ENCODE measurements at places on chromosomes 1 and 21.

DNA sequence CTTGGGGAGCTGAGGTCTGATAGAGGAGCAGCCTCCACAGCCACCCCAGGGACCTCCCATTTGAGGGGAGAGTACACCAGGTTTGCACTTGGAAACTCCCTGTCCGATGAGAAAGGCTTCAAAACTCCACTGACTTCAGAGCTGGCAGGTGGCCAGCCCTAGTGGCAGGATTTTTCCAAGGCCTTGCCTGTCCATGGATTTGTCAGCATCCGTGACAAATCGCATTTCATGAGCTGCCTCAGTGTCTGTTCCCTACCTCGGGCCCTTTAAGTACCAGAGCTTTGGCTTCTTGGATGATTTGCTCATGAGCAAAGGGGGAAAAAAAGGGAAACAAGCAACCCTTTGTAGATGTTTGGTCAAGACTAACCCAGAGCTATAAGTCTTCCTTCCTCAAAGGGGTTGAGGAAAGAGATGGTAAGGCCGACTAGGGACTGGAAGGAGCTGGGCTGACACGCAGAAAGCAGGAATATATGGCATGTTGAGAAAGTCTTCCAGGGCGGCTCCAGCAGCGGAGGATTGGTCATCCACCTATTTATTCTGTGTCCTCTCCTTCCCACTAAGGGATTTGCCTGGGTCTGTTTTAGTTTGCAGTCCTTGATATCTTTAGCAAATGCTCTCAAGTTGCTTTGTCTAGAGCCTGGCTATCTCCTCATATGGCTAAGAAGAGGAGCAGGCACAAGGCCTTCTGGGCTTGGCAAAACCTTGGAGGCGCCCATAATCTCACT lies 2.7 kb upstream of the HSPG2 start:
- DNase-seq, result peak; percentile 79

DNA sequence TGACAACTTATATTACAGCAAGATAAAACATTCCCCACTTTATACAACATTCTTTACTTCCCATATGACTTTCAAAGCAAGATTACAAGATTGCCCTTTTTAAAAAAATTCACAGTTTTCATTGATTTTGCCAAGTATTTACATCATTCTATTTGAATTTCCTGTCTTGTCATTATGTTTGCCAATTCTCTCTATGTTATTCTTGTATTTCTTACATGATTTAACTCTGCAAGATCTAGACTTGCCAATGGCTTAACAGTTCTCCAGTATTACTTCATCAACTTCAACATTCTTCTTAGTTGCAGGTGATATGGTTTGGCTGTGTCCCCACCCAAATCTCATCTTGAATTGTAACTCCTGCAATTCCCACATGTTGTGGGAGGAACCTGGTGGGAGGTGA lies 31.6 kb downstream of the FMO4 start:
- no peak for DNase-seq

GRCh38 chr1:39732730-39733129 lies 6.0 kb upstream of the PPIE start:
- DNase-seq, result no peak

DNA sequence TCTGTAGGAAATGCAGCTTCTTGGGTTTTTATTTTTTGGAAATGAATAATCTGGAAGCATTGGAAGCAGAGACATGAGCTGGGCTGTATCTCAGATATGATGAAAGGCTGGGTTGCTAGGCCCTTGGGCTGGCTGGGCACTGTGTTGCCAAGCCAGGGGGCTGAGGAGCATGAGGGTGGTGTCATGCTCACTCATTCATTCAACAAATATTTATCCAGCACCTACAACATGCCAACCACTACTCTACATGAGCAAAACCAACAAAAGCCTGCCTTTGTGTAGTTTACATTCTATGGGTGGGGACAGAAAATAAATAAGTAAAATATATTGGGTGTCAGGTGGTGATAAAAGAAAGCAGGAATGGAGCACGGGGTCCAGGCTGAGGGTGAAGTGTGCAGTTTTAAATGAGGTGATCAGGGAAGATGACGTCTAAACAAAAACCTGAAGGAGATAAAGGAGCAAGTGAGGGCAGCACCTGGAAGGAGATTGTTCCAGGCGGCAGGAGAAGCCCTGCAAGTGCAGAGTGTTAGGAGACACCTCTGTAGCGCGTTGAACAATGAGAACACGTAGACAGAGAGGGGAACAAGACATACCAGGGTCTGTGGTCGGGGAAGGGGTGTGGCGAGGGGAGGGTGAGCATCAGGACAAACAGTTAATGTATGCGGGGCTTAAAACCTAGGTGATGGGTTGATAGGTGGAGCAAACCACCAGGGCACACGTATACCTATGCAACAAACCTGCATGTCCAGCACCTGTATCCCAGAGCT lies 10.9 kb downstream of the TAGLN2 start:
- DNase-seq, result no peak

GRCh38 chr1:21157054-21157453 lies 19.6 kb downstream of the EIF4G3 start:
- no peak for DNase-seq

DNA sequence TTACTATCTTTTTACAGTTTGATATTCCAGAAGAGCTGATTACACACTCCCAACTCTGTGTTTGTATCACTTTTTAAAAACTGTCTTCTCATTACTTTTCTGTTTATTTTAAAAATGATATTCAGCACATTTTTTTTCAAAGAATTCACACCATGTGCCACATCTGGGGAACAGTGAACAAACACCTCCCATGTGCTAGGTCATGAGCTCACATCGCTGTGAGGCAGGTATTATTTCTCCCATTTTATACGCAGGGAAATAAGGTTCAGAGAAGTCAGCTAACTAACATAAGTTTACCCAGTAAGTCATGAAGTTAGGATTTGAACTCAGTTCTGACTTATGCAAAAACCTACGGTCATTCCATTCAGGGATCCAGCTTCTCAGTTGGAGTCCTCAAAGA lies 44.9 kb downstream of the S1PR1 start:
- no peak for DNase-seq

DNA sequence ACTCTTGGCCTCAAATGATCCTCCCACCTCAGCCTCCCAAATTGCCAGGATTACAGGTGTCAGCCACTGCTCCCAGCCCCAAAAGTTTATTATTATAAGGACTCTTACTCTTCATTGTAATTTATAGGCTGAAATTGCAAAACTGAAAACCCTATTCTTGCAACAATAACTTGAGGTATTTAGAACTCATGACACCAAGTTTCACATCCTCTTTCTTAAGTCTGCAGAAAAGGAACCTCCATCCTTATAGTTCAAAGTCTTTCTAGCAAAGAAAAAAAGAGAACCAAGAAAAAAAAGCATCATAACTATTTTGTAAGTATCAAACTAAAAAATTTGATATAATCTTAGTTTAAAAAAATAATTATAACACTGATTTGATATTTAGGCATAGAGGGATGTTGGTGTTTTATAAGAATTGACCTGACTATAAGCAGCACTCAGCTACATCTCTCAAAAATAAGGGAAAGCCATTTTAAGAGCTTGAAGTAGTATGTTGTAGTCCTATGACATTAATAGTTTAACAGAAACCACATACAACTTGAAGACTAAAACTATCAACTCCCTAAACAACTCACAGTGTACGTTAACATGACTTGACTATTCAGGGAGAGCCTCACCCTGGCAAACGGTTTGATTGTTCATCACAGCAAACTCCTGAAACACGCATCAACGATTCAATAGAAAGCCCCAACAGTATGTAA lies 122.4 kb downstream of the AKT3 start:
- no peak for DNase-seq

DNA sequence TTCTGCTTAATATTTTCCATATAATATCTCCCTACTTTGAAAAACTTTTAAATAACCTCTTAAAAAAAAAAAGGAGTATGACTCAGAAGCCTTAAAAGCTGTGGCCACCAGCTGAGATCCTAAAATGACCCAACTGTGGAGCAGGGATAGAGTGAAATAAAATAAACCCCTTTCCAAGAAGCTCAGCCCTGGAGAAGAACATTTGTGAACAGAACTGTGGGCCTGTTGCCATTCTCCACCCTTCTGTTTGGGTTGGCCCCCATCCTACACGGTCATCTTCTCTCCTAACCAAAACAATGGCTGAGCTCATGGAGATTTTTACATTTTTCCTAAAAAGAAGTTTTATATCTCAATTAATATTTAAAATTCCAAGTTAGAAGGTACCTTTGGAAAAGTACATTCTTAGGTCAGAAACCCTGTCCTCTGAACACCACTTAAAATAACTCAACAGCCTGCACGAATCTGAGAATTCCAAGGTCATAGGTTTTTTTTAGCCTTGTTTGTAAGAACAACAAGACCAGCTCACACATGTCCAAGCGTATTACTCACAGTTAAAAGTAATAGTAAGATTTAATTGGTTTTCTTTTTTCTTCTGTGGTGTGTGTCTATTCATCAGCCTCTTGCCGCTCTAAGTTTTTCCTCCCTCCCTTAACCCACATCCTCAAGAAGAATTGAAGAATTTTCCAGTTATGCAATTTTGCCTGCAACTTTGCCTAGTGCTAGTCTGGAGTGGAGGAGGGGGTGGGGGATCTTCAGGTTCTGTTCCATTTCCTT lies 107.7 kb upstream of the ERRFI1 start:
- DNase-seq, result peak; percentile 63

DNA sequence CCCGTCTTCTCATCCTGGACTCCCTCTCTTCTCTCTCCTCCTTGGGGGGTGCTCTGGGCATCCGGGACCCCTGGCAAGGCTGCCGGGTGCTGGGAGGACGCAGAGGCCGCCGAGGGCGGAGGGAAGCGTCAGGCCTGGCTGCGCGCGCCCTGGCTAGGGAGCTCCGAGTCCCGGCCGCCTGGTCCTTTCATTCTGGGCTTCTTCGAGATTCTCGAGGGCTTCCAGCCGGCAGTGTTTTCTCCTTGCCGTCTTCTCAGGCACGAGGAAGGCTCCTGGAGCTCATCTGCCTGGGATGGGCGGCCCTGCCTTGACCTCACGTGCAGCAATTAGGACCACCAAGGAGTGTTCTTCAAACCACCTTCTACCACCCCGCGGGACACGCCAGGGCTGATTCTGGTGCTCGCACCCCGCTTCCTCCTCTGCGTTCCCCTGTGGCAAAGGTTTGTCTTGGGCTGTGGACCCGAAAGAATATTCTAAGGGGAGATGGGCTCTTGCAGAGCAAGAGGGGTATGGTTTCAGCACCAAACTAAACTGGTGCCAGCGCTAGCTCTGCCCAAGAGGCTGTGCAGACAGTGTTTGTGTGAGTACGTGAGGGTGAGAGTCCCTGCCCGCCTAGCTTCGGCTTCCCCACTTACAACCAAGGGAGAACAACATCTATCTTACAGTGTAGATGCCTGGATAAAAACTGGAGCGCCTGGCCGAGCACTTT lies 36.5 kb downstream of the PIK3CD start:
- no peak for DNase-seq

DNA sequence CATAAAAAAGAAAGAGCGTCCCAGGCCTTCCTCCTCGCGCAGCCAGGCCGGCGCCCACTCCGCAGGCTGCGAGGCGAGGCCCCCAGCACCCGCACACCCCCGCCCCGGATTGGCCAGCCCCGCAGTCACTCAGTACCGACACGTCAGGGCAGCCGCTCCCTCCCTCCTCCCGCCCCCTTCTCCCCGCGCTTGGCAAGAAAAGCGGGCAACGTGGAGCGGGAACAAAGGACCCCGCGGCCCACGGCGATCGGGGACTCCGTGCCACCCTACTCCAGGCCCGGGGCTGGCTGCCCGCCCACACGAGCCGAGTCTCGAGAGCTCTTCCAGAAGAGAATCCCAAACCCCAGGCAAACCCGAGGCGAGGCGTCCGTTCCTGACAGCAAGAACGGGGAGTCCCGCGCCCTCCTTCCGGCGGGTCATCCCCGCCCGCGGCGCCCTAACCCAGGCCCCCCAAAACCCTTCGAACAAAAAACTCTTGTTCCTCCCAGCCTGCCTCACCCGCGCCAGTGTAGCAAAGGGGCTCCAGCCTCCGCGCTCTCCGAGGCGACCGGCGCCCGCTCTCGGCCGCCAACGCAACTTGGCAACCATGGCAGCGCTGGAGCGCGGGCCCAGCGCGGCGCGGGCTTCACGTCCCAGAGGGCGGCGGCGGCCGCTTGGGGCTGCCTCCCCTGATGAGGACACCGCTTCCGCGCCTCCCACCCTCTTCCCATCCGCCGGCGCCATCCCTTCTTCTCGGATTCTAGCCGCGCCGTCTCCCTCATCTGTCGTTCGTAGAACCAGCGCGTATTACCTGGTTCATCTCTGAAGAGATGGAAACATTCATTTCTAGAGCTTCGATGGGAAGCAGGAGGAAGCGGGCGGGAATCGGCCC lies 645 bp downstream of the IVNS1ABP start:
- peak; percentile 96 for DNase-seq

DNA sequence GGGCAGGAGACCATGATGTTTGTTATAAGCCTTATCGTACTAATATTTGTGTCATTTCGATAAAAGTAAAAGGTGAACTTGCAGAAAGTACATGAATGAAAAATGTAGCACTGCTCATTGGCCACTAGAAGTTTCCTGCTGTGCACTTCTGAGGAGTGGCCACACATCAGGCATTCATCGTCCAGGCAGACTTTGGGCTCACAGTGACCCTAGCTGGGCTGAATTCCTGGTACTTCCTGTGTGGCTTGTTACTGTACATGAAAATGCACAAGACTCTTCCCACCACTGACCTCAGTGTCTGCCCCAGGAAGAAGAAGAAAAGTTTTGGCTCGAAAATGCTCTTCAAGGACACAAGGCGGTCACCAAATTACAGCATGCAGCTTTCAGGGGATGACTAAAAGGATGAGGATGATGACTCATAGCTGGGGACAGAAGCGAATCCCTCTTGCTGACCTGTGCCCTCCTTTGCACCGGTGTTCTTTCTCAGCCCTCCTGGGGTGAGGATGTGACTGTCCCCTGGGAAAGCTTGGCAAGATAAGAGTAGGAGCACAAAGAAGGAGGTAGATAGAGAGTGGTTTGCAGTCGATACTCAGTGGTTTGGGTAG lies 252.4 kb upstream of the KAZN start:
- DNase-seq, result no peak

DNA sequence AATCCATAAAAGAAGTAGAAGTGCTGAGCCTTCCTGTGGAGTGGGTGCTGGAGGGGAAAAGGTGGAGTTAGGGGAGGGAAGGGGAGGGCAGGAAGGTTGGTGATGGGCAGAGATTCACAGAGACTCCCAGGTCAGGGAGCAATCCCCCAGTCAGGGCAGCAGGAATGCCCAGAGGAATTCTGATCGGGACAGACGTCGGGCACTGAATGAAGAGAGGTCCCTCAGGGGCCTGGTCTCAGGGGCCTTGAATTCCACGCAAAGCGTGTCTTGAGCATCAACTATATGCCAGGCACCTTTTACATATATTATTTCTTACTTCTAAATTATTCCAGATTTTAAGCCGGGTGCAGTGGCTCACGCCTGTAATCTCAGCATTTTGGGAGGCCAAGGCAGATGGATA lies 7.2 kb upstream of the PADI1 start:
- DNase-seq, result no peak

All from left lobe of liver (tissue), 2 donors.